Stimulated activated CD4-positive, alpha-beta T cell treated with anti-CD3 and anti-CD28 coated beads, Interleukin-4, amount 100 ng/mL, for 24 hours (primary cell): ENCODE measurements at places on chromosomes 5 and 9.

- no peak for DNase-seq
These were observed 11.2 kb upstream of the HMHB1 start for GRCh38 chr5:143800715-143801114.

GRCh38 chr5:162502780-162503179 lies 435.2 kb downstream of the GABRG2 start:
- DNase-seq, result no peak

GRCh38 chr9:33795281-33795680 lies at the start of gene PRSS3:
PRSS3 (plus strand) TSS chr9:33795561; CDS start chr9:33795574, 13 bp downstream.
- no peak for DNase-seq

- no peak for DNase-seq
These were observed 286.0 kb downstream of the ZSWIM6 start for GRCh38 chr5:61617995-61618525.

- DNase-seq, result no peak
These were observed 125.3 kb upstream of the DAPK1 start for GRCh38 chr9:87372356-87372851.

GRCh38 chr9:4167728-4168127 lies 132.1 kb downstream of the GLIS3 start:
- DNase-seq, result no peak
